Activated CD4-positive, CD25-positive, alpha-beta regulatory T cell treated with anti-CD3 and anti-CD28 coated beads, Interleukin-2, amount 50 U/mL, for 16 hours (primary cell): ENCODE measurements at places on chromosomes 3 and 15.
A peak's percentile ranks its signal among the peaks of the same experiment; 100 is the strongest.

DNA sequence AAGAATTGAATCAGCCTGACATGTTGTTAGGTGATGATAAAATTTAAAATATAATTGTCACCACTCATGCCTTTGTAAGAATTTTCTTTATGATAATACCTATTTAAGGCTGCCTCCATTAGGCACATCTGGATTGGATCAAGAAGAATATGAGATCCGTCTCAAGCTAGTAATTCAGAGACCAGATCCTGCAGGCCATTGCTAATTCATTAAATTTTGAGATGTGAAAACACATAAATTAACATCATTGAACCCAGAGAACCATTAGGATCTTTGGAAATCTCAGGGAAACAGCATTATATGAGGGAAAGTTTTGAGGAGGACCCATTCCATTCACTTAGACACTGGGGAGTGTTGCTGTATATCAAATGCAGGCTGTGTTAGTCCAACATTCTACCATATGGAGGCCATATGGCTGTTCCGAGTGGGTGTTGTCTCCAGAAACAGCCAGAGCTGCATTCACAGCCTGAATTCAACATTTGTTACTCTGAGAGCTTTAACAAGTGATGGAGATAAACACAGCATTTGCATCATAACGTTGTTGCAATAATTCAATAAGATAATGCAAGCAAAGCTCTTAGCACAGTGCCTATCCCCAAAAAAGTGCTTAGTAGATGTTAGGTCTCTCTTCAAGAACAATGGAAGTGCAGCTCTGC lies 67.4 kb downstream of the DTWD1 start:
- DNase-seq = no peak

- DNase-seq = no peak
These were observed 458.4 kb upstream of the ADAMTS9 start for GRCh38 chr3:65146179-65146578.

GRCh38 chr15:62241135-62241770 lies 76.2 kb upstream of the C2CD4B start:
- no peak for DNase-seq

- DNase-seq = no peak
These were observed 7.6 kb upstream of the HES1 start for GRCh38 chr3:194128202-194128918.

GRCh38 chr3:165254812-165255211 lies 58.6 kb upstream of the SLITRK3 start:
- DNase-seq = no peak

GRCh38 chr15:80844011-80844732 lies 65.0 kb downstream of the CEMIP start:
- no peak for DNase-seq

GRCh38 chr15:55827204-55827603 lies 84.3 kb upstream of the PRTG start:
- no peak for DNase-seq

- no peak for DNase-seq
These were observed 102.5 kb downstream of the MYH15 start for GRCh38 chr3:108407886-108408285.

GRCh38 chr15:77486542-77487468 lies 66.1 kb downstream of the HMG20A start:
- no peak for DNase-seq

- no peak for DNase-seq
These were observed 60.6 kb downstream of the NR1D2 start for GRCh38 chr3:24005669-24006068.

- DNase-seq = peak; percentile 9
These were observed 48.5 kb downstream of the ITGA11 start for GRCh38 chr15:68383161-68384074.

- no peak for DNase-seq
These were observed 994 bp downstream of the MESP1 start for GRCh38 chr15:89749951-89750559.

- DNase-seq = no peak
These were observed 2.2 kb downstream of the ABCC5 start for GRCh38 chr3:184015381-184016019.

DNA sequence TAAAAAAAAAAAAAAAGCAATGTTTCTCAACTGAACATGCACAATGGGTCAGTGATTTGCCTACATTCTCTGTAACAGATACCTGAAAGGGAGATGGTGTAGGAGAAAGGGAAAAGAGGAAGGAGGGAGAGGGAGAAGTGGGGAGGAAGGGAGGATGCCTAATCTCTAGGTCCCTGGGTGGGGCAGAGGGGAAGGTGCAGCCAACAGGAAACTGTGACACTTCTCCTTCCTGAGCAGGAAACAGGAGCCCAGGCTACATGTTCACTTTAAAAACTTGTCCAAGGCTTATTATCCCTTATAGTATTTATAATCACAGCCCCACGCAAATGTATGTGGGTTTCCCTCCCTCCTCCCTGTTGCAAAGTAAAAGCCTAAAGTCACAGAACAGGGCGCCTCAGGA lies 137.9 kb downstream of the MINAR1 start:
- DNase-seq = no peak

DNA sequence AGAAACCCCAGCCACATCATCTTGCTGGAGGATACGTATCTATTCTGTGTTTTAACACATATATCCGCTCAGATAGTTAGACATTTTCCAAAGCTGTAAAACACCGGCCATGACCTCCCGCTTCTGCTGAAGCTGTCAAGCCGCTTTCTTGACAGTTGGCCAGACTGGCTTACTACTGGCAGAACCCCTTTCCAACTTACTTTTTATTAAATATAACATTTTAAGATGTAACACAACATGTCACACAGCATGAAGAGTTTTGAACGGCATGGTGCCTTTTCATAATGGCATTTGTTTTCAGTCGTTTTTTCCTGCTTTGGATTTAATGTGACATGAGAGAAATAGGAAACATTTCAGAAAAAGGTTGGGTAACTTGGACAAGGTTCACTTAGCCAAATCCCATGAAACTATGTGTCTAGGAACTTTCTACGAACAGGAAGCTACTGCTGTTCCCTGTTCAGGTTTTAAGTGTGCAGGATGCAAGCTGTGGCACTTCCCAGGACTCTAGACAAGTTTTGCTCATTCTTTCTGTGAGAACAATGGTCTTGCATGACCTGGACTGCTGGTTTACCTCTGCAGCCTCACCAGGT lies 281.4 kb downstream of the THSD4 start:
- no peak for DNase-seq

GRCh38 chr3:159824333-159824732 lies 164.3 kb upstream of the IL12A start:
- no peak for DNase-seq

- DNase-seq = no peak
These were observed 585.8 kb downstream of the NLGN1 start for GRCh38 chr3:173983343-173983742.

- DNase-seq = no peak
These were observed 23.8 kb upstream of the SIAH2 start for GRCh38 chr3:150786791-150787190.

DNA sequence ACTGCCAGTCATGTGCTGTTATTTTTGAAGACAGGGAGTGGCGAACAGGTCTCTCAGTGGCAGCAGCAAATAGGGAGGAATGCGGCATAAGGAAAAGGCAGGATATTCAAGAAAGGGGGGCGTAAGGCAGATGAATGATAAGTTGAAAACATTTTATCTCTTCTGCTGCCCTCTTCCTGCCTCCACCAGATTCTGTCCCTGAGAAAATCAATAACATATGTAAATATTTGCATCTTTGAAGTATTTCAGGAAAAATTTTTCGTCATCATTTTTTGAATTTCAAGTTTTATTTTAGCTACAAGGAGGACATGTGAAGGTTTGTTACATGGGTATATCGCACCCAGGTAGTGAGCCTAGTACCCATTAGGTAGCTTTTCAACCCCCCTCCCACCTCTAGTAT lies 616.7 kb downstream of the MCTP2 start:
- DNase-seq = no peak

GRCh38 chr3:61562721-61563312 lies 1.4 kb downstream of the PTPRG start:
- DNase-seq = no peak

GRCh38 chr15:44882499-44882968 lies 74.0 kb upstream of the TERB2 start:
- peak; percentile 28 for DNase-seq

GRCh38 chr3:133280586-133280985 lies 119.3 kb upstream of the BFSP2 start:
- no peak for DNase-seq

GRCh38 chr15:88177451-88177850 lies 79.1 kb downstream of the NTRK3 start:
- no peak for DNase-seq
